ENCODE measurements at places on chromosomes 5 and 9. TPM values are rescaled to one million over a fixed set of nuclear protein-coding genes. Genes with fewer than 3 reads are reported as not detected.

- DNase-seq = no peak
Measured at GRCh38 chr9:92656537-92656925, 13.4 kb downstream of the IPPK start.

- DNase-seq = peak; percentile 49
Measured at GRCh38 chr5:144510845-144511579, 340.3 kb downstream of the KCTD16 start.

DNA sequence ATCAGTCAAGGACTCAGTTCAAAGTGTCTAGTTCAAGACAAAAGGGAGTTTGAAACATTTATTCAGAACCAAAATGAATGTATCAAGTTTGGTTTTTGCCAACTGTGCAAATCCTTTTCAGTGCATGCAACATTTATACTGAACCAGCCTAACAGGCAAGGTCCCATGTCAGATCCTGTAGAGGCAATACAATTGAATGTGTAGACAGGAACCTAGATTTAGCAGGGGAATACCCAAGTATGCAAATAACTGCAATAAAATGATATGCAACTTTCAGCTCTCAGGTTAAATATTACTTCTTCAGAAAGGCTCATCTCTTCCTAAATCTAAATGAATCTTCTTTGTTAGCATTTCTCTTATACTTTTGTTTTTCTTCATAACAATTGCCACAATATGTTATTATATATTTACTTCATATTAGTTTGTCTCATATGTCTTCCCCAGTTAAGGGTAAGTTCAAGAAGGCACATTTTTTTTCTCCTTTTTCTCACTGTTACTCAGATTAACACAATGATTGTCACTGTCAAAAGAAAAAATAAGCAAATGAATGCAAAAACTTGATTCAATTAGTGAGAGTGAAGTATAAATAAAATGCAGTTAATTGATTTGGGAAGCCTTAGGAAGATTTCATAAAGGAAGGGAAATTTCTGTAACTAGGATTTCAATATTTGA, 163.9 kb upstream of the RASA1 start:
- no peak for DNase-seq

DNA sequence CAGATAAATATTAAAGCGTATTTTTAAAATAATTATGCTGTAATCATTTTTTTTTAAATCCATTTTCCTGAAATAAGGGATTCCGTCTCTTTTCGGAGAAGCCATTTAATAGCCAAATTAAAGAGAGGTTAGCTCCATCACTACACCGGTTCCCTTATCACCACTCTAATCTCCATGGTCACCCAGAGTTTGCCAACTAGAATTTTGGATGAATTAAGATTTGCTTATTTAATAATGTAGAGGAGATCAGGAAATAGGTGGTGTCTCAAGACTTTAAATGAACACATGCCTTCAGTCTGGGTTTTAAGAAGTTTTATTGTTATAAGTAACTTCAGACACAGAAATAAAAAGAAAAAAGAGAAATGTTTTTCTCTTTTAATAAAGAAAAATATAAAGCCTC, 151.7 kb downstream of the TTC39B start:
- no peak for DNase-seq

- DNase-seq = no peak
Measured at GRCh38 chr5:139684881-139685749, 37.0 kb downstream of the CXXC5 start.

DNA sequence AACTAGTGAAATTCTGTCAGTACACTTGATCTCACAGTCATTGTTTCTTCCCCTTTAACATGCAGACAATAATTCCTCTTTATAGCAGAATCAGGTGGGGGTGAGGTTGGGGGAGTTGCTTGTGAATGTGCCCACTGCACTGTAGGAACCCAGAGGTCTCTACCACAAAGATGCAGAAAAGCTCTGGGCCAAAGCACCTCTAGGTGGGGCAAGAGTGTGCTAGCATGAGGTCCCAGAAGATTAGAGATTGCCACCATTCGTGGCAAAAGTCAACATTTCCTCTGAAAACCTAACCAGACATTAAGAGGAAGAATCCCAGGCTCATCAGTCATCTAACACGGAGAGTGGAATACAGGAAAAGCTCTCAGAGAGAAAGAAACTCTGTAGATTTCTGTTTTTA, 74.5 kb downstream of the PTCD2 start:
- DNase-seq = no peak

GRCh38 chr5:1827886-1828397, 26.7 kb downstream of the NDUFS6 start:
- no peak for DNase-seq

DNA sequence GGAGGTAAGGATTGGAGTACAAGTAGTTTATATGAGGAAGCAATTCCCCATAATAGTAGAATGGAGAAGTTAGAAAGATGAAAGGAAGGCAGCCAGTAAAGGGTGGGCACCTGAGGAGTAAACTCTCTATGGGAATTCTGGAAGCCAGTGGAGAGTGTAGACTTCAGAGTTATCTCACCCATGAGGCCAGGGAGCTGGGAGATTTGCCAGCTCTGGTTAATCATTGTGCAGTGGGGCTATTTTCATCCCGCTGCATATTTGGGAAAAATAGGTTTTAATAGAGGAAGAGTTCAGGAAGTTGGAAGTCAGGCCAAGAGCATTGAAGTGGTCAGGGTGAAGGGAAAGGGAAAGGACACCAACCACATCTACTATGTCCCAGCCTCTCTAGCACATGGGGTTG, 242.3 kb upstream of the BRINP1 start:
- no peak for DNase-seq

GRCh38 chr5:180540050-180540694, 46.0 kb downstream of the CNOT6 start:
- DNase-seq = no peak

DNA sequence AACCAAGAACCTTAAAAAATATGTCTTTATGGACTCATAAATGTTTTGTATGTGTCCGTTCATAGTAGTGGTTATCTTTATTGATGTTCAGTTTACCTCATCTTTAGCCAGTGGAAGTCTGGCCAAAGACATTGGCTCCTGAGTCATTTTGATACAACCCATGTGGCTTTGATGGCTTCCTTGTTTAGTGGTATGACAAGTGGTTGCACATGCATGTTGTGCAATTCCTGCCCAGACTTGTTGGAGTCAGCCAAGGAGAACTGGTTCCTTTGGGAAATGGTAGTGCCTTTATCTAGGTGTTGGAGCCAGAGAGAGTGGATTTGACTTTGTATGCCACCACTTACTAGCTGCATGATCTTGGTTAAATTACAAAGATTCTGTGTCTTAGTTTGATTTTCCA, 94.3 kb downstream of the RPS23 start:
- DNase-seq = no peak

DNA sequence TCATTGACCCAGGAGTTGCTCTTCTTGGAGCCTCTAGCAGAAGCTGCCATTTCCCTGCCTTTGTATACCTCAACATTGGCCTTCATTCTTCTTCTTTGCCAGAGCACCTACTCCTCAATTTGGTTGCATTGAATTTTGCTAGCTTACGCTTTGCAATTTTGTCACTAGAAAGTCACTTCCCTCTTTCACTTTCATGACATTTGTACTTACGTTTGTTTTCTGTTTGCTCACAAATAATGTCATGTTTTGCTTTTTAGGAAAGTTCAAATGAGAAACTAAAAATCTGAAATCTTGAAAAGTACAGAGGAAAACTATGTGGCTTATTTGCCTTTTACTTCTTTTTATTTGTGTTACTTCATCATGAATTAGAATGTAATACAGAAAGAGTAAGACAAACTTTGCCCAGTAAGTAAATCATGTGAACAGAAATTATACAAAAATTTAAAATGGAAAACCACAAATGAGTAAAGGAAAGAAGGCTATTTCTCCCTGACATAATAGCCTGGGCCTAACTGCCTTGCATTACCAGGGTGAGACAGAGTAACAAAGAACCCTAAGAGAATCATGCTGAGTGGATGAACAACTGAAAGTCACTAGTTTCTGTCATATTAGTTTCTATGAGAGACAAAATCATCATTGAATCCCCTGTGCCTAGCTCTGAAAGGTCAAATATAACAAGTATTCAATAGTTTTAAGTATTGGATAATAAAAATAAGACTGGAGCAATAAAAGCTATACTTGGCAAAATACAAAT, 7.4 kb upstream of the IFNA1 start:
- no peak for DNase-seq

DNA sequence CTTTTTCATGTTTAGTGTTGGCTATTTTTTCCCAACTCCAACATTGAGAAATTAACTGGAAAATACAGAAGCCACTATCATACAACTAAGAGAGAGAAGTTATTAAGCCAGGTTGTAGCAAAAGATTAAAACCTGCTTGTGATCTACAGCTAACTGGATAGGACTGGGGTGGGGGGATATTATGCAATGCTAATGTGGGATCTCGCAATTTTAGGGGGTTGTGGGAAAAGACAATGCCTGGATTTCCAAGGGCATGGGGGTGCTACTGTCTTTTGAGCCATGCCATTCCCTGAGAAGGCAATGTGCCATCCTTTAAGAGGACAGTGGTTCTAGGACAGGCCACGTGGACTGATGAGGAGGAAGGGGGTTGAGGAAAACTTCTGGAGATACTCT, 46.5 kb downstream of the MARCHF3 start:
- DNase-seq = no peak

DNA sequence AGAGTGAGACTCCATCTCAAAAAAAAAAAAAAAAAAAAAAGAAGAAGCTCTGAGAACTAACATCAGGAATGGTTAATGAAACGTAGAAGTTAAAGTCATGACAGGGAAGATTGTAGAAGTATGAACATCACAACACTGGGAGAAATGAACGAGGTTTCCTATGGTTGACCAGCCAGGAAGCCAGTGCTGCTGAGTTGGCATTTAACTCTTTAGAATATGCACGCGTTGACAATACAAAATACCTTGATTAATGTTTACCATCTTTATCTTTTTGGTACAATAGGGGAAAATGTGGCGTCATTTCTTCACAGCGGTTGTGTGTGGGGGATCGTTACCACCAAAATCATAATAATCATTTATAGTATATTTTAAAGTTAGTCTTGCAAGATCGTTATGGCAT, 32.0 kb downstream of the ABO start:
- no peak for DNase-seq

- DNase-seq = no peak
Measured at GRCh38 chr9:137813167-137813566, 64.4 kb upstream of the CACNA1B start.

DNA sequence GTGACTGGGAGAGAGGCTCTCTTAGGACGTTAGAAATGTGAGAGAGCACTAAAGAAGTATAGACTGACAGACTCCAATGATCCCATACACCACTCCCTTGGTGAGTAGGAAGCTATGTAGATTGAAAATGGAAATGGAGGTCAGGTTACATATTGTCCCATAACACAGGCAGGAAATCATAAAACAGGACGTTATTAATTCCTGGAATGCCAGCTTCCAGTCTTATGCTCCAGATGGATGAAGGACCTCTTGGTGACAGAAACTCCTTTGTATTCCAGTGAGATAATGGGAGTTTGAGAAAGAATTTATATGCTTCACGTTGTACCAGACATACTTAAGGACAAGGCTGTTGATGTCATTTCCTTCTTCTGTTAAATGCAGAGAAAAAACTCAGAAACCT, 338.2 kb upstream of the ITGA1 start:
- DNase-seq = no peak

DNA sequence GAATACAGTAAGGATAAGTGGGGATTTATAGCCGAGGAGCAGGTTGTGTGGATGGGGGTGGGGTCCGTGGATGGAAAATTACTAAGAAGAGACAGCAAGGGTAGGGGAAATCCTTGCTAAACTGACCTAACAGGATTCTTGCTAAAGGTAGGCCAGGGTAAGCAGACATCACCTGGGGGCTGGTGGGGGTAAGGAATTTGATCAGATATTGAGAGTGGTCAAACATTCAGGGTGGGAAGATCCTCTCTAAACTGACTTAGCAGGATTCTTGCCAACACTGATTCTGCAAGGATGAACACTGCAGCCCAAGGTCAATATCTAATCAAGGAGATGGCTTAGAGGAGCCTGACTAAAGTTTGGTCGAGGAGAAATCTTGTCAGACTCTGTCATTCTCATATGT, 2.7 kb upstream of the PLGRKT start:
- no peak for DNase-seq

GRCh38 chr9:37550781-37551180, 25.4 kb downstream of the FBXO10 start:
- DNase-seq = no peak

- DNase-seq = no peak
Measured at GRCh38 chr5:155466851-155467250, 453.3 kb downstream of the KIF4B start.

- DNase-seq = no peak
Measured at GRCh38 chr5:14893381-14893780, 21.8 kb upstream of the ANKH start.

DNA sequence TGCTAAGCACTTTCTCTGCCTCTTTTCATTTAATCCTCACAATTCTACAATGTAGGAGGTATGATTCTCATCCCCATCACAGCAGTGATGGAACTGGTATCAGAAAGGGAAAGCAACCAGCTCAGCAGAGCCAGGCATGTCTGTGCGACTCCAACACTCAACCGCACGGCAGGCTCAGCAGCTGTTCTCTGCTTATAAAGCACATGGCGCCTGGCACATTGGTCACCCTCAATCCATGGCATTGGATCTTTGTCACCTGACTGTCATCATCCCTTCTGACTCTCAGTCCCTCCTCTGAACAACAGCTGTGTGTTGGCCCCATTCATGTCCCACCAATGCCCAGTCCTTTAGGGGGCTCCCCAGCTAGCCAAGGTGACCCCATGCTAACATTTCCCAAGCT, 45.1 kb upstream of the HAND1 start:
- no peak for DNase-seq

DNA sequence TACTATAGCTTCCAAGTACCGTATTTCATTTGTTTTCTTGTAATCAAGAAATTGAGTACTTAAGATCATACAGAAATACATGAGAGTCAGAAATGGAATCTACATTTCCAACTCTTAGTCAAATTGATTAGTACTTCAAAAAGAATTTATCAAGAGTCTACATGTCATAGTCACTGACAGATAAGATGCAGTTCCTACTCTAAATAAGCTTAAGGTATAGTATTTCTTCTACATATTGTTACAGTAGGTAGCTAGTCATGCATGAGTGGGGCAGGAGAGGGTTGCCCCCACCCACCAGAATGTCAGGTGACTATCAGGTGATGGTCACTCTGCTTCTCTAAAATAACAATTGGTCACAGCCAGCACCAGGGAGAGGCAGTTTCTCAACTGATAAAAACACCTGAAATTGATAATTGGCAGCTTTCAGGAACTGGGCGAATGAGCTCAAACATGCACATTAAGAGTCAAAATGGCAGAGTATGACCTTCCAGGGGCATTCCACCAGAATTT, 2.9 kb downstream of the BAAT start:
- no peak for DNase-seq

GRCh38 chr5:134240421-134240962, 14.6 kb upstream of the PPP2CA start:
- DNase-seq = no peak

Gene SLCO4C1
- 29.1 TPM for polyA plus RNA-seq

Gene SPINK5
- polyA plus RNA-seq = 0.29 TPM

Gene PCDHGC5
- 0.22 TPM for polyA plus RNA-seq

Gene RNF130
- polyA plus RNA-seq = 80.6 TPM

Gene PCDHGB7
- polyA plus RNA-seq = 16.6 TPM

Gene ADCY2
- 5.1 TPM for polyA plus RNA-seq

Gene STC2
- 2.2 TPM for polyA plus RNA-seq

Gene IDNK
- 13.9 TPM for polyA plus RNA-seq

Gene PTGS1
- 8.6 TPM for polyA plus RNA-seq

Gene MYMK
- not detected for polyA plus RNA-seq

Gene CYLC2
- not detected for polyA plus RNA-seq

Gene PGM5
- 48.1 TPM for polyA plus RNA-seq
